ENCODE measurements at places on chromosomes 6 and 20.

- DNase-seq, result no peak
These were observed 6.3 kb upstream of the AHI1 start for GRCh38 chr6:135503703-135504475.

DNA sequence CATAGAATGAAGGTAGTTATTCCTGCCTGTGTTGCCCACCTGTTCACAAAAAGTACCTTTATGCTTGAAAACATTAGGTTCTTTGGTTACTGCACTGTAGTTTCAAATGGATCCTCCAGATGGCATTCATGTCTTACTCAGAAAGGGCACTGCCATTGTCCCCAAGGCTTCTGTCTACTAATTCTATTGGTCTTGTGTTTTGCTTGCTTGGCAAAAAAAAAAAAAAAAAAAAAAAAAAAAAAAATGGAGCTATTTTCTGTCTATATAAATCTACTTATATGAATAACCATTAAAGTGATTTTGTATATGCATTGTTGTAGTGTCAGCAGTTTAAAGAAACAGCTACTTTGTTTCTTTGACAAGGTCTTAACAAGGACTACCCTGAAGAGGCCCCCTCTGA lies 12.7 kb upstream of the EFHC1 start:
- DNase-seq, result no peak

- no peak for DNase-seq
These were observed 35.4 kb downstream of the TMEM242 start for GRCh38 chr6:157287923-157288322.

DNA sequence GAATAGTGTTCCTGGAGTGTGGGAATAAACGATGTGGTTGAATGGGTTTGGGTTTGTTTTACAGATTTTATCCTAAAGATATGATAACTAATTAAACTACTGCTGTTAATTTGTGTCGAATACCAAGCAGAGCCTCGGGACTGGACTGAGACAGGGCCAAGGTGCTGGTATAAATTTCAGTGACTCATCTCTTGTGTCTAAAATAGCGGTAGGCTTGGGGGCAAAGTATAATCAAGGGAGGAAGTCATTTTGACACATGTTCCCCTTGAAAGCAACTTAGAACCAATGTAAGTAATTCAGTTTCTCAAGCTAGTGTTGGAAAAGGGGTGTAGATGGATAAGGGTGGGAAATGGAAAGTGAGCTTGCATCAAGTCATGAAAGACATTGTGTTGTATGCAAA lies 108.4 kb downstream of the PLCB4 start:
- DNase-seq, result no peak

GRCh38 chr6:148708707-148709106 lies 38.1 kb upstream of the UST start:
- DNase-seq, result no peak

DNA sequence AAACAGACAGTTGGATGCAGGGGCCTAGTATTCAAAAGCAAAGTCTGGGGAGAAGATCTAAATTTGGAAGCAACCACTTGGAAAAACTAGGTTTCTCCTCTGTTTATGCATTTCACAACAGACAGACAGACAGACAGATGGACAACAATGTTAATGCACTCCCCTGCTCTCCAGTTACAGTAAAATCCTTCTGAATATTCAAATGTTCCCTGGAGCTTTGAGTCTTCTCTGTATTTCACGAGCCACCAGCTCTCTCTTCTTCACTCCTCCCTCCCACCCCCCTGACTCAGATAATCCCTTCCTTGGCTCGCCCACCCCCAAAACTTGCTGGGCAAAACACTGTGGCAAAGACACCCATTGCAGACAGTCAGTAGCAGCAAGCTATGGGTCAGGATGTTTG lies 129.3 kb upstream of the TOP1 start:
- no peak for DNase-seq
